ENCODE measurements at places on chromosomes 6 and 20.

DNA sequence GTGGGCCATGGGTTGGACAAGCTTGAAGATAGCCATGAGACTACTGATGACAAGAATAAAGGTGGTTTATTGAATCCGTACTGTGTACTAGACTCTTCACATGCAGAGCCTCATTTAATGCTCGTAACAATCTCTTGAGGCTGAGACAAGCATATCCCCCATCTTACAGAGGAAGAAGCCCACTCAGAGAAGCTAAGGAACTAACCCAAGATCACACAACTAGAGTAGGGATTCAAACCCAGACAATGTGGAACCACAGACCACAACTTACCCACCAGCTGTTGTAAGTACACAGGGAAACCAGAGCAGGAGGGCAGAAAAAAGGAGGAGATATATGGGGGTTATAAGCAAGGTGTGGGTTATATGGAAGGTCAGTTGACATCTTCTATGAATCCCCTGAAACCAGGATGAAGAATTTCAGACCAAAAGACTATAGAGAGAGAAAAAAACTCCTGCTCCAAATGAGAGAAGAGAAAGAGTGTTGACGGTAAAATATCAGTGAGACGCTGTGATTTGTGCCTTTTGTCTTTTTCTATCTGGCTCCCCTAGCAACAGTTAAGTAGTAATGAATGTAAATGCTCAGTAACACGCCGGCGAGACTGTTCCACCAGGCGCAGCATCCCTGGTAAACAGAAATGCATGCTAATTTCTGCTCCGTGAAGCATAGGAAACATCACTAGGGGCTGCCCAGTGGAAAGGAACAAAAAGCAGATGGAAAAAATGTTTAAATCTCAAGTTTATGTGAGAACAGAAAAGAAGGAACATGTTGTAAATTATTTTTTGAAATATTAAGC lies 80.1 kb upstream of the SLC22A16 start:
- DNase-seq = no peak

DNA sequence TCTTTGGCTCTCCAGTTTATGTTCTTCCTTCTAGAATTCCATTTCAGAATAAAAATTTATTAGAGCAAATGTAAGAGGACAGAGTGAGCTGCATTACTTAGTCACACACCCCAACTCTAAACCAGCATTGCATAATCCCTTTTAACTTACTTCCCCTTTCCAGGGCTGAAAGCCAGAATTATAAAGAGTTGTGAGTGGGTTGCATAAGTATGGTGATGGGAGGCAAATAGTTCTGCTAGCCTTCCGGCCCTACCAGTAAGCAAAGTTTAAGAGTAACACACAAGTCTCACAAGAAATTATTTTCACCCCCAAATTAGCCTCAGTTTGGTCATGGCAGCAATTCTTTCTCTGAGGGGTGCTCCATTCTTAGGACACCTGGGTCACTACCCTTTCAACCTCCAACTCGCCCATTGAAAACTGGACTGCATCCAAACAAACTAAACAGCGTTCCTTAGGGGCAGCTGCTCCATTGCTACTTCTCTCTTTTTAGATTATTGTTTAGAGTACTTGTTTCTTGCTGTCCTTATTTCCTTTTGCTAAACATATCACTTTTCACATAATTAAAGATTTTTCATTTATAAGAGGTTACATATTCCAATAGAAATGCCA lies 1.6 kb downstream of the KIAA0408 start:
- DNase-seq = no peak

- no peak for DNase-seq
These were observed 279.2 kb upstream of the CNR1 start for GRCh38 chr6:88445188-88445965.

DNA sequence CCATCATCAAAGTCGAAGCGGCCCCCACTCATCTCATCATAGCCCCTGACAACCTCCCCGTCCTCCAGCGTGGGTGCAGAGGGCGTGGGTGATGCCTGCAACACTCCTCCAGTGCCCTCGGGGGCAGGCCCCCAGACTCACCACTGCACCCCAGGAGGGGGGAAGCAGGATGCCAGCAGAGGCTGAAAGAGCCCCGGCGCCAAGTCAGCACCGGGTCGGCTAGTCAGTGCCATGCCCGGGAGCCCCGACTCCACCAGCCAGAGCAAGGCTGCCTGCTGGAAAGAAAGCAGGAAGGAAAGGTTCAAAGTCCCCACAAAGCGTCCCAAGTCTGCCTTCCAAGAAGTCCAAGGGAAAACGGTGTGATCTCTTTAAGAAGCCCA lies 324 bp downstream of the JPH2 start:
- no peak for DNase-seq

DNA sequence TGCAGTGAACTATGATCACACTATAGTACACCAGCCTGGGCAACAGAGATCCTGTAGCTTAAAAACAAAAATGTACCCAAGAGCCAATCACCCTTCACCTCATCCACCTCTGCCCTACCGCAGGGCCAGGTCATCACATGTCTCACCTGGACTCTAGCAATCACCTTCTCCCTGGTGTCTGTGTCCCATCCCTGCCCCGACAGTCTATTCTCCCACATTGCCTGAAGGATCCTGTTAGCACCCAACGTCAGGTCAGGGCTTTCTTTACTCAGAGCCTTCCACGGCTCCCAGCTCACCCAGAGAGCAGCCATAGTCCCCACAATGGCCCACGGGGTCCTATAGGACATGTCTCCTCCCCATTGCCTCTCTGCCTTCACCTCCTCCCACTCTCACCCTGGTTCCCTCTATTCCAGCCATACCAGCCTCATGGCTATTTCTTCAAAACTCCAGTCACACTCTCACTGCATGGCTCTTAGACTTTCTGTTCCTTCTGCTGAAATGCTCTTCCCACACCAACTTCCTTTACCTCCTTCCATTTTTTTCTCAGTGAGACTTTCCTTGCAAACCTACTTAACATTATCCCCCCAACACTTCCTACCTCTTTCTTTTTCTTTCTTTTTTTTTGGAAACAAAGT lies 22.5 kb upstream of the ARFGEF2 start:
- no peak for DNase-seq

- no peak for DNase-seq
These were observed 6.7 kb downstream of the TCEA2 start for GRCh38 chr20:64069614-64070243.

DNA sequence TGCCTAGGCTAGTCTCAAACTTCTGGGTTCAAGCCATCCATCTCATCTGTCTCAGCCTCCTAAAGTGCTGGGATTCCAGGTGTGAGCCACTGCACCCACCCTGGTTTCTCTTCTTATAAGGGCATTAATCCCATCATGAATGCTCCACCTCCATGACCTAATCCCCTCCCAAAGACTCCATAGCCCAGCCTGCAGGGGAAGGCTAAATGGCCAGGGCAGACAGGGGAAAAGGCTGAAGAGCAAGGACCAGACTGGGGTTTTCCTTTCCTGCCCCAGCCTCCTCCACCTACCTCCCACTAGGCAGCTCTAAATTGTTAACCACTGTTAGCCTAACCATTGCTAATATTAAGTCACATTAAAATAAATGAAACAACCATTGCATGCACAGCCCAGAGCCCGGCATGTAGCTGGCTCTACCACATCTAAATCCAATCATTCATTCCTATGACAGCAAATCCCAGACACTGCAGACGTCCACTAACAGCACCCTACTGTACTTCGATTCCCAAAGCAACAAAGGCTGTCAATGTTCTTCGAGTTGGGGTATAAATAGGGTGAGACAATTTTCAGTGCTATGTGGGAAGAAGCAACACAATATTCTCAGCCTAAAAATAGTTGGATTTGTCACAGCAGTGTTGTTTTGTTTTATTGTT lies 243.2 kb upstream of the ARID1B start:
- DNase-seq = no peak

- DNase-seq = no peak
These were observed 3.1 kb downstream of the RSPH3 start for GRCh38 chr6:158996856-158997255.

DNA sequence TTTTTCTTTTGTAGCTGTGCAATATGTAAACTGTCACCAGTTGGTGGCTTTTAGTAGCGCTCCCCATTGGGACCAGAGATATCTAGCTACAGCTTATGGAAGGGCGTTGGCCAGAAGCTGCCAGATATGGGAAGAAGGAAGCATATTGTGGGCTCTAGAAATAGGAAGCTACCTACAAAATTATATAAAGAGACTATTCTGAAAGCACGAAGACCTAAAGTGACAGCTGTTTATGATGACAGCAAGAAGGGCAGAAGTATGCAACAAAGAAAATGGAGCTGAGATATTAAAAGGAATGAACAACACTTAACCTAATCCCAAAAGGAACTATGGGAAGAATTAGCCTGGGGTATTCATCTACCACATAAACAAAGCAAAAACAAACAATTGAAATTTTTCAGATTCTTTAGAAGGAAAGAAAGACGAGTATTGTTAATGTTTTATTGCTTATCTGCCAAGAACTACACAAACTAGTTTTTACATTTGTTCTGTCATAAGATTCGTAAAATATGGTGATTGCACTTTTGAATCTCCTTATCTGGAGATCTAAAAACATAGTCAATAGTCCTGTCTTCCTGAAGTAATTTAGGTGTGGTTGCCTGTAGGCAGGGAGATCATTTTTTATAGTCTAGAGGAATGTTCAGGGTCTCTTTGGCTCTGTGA lies 81.6 kb downstream of the NCOA7 start:
- DNase-seq = no peak

GRCh38 chr6:31468311-31468710 lies 29.6 kb upstream of the MICB start:
- DNase-seq = no peak

DNA sequence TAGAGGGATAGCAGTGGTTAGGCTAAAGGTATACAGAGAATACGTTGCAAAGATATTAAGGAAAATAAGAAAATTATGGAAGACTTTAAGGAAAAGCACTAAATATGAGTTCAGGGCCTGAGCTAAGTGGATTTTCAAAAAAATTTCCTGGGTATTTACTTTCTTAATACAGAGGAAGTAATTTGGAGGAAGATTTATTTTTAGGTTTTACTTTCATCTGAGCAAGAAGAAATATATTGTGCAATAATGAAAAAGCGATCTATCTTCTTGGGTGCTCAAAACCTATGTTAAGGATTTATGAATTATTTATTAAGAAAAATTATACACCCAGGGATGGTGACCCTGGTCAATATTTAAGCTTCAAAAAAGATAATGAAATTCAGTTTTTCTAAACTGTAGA lies 224.7 kb downstream of the PLCB1 start:
- no peak for DNase-seq

DNA sequence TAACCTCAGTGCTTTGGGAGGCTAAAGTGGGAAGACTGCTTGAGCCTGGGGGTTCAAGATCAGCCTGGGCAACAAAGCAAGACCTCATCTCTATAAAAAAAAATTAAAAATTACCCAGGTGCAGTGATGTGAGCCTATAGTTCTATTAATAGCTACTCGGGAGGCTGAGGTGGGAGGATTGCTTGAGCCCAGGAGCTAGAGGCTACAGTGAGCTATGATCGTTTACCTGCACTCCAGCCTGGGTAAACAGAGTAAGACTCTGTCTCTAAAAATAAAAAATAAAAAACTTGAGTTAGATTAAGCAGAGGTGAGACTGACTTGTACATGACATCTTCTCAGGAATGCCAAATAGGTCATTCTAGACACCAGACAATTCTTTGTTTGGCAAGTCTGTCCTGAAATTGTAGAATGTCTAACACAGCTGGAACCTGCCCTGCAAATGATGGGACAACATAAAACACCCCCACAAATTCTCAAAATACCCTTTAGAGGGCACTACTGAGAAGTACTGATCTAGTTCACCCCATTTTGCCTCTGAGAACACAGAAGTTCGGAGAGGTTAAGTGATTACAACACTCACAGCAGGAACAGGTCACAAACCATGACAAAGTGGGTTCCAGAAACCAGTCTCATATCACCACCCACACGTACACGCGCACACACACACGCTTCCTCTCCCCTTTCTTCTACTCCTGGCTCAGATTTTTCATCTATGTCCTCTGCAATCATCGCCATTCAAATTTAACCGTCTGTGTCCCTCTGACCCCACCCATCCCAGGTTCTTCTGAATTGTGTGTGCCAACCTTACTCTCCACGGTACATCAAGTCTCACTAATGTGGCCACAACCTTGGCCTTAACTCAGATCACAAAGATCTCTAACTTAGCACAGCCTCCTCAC lies 38.3 kb downstream of the ARHGAP18 start:
- peak; percentile 18 for DNase-seq

DNA sequence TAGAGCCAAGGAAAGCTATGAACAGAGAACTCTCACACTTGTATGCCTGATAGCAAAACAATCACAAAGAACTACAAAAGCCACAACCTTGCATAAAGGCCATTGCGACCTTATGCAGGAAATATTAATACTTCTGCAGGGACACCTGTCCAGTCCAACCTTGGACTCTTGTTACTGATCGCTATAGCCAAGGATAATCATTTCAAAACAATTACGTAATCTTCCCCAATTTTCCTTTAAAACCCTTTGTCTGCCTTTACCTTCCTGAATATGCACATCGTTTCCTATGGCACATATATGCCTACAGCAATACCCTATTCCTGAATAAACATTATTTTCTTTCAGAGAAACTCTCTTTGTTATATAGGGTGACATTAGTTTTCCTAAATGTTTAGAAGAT lies 22.8 kb downstream of the PPIL6 start:
- no peak for DNase-seq

DNA sequence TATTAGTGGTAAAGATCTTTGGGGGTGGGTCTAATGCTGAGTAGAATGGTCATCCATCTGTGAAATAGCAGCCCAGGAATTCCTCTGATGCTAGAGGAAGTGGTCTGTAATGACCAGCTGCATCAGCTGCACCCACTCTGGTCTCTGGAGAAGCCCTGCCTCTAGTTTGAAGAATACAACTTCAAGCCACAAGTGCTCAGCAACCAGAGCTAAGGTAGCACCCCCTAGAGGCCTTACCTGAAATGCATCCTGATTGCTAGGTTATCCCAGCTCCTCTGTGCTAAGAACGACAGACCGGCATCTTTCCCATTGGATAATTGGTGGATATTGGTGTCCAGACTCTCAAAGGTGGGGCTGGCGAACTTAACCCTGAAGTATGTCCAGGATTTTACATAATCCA lies 58.2 kb downstream of the DNAH8 start:
- DNase-seq = no peak

DNA sequence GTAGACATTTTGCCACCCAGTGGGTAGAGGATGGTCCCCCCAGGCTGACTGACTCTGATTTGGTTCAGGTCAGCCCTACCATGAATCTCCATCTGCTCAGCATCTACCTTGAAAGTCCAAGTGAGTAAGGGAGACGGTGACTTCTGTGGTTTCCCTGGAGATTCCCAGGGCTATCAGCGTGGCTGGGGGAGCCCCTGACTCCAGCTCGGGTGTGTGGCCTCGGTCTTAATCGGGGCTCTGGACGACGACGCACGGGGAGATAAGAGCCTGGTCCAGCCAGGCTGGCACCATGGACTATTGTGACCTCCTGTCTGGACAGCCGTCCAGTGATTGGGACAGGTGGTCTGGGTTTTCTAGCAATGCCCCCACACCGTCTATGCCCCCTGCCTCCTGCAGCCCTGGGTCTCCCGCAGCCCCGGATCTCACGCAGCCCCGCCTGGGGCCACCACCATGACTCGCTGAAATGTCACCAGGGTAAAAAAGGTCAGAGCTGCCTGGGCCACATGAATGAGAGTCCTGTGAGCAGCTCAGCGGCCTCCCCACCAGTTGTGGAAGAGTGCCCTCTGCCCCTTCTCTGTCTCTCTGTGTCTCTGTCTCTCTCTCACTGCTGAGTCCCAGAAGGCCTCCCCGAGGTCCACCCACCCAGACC lies 47.1 kb upstream of the GATA5 start:
- no peak for DNase-seq

- DNase-seq = no peak
These were observed 475.2 kb upstream of the MARCKS start for GRCh38 chr6:113381959-113382358.
